ENCODE measurements at places on chromosomes 13 and 19.

DNA sequence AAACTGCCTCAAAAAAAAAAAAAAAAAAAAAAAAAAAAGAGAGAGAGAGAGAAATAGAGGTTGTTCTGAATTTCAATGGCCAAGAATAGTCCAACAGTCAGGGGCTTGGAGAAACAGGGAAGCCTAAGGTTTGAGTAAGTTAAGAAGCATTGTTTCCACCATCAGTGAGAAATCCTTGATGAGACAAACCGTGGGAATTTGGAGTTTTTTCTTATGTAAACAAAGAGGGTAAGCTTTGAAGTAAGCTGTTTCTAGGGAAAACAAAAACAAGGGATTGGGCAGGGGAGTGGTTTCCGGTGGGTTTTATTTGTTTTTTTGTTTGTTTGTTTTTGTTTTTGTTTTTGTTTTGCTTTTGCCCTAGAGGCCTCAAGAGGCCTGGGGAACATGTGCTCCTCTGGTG lies 11.2 kb upstream of the ERVV-1 start:
- no peak for DNase-seq

GRCh38 chr19:5336195-5336965 lies 4.2 kb downstream of the PTPRS start:
- no peak for DNase-seq

DNA sequence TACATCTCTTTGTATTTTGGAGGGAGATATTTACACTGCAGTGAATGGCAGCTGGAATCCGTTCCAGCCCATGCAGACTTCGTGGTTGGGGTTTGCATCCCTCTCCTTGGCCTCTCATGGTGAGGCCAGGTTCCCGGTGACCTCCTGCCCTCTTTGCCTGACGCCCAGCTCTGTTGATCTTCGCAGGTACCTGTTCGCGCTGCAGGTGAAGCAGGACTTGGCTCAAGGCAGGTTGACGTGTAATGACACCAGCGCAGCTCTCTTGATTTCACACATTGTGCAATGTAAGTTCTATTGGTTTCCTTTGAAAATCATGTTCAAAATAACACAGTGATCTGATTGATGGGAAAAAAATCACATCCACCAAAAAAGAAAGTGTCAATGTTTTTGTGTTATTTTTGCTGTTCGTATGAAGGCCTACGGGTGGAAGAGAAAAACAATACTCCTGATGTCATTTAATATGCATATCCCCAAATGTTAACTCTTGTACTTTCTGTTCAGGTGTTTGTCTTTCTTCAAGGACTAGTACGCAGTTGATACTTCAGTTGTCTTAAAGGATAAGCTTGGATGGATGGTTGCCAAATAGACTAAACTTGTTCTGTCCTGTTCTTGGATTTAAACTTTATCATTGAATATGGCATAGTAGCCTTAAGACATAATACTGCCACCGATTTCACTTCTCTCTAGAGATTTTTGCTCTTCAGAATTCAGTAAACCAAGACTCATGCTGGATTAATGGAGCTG lies 199.1 kb downstream of the STK24 start:
- DNase-seq = no peak

DNA sequence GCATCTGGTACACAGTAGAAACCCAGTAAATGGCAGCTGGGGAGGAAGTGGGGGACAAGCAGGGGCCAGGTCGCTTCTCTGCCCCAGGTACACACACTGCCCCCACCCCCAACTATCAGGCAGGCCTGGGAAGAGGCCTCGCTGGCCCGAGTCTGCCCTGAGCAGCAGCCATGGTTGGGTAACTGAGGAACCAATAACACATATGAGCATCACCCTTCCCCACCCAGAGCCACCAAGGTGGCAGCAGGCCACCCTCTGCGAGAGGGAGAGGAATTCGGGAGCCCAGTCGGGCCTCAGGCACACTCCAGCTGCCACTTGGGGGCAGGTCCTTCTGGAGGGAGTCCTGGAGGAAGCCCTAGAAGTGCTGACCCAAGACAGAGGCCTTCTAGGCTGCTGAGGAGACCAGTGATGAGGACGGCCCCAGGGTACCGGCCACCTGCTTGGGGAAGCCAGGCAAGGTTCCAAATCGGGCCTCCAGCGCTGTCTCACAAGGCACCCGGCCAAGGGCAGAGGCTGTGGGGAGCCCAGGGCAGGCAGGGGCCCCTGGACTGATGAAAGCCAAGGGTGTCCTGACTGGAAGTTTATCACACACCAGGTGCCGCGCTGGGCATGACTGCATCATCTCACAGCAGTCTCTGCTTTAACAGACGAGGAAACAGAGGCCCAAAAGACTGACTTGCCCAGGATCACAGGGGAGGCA lies 14.0 kb upstream of the KPTN start:
- DNase-seq = no peak

GRCh38 chr19:40590464-40591265 lies 10.5 kb upstream of the LTBP4 start:
- DNase-seq = no peak

DNA sequence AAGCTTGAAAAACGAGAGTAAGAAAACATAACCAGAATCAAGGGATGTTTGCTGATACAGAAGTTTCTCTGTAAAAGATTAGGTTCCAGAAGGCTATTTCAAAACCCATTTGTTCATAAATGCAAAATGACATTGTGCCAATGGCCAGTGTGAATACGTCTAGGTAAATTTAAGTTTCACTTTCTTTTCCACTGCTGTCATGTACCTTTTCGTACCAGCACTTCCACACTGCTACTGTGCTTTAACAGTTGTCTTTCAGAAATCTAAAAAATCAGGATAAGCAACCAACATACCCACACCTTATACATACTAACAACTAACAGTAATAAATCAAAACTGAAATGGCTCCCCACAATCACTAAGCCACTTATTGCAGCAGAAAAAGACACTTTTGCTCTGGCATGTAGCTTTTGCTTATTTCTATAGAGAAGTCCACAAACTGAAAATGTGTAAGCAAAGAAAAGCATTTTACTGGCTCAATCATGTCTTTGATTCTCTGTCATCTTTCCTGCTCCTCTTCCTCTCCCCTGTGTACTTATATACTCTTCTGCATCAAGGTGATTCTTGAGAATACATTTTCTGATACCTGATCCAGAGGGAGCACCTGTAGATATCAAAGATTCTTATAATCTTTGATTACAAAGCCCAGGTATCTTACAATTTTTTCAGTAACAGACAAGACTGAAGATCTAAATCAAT lies 34.3 kb downstream of the ELF1 start:
- DNase-seq = no peak

DNA sequence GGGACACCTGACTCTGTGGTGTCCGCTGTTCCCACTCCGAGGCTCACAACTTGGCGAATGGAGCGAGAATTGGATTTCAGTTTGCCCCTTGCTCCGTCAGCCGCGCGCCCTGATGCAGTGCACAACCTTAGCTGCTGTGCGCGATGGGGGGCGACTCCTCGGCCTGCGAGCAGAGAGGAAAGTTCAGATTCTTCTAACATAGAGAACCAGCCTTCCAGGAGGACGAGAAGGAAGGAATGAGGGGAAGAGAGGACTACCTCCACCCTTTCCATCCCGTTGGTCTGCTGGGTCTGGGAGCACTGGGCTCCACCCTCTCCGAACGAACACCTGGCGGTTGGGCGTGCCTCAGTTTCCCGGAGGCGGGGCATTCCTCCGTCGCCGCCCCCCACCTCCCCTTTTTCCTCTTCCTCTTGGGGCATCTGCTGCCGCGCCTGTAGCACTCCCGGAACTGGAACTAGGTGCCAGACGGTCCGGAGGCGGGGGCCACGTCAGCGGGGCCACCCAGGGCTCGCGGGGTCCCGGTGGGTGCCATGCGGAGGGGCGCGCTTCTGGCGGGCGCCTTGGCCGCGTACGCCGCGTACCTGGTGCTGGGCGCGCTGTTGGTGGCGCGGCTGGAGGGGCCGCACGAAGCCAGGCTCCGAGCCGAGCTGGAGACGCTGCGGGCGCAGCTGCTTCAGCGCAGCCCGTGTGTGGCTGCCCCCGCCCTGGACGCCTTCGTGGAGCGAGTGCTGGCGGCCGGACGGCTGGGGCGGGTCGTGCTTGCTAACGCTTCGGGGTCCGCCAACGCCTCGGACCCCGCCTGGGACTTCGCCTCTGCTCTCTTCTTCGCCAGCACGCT lies at the start of gene KCNK6:
Gene KCNK6, plus strand, starts transcription at position 425 of the 838 bp plus-strand sequence. Its CDS starts 106 bp downstream, at position 531.
- no peak for DNase-seq

DNA sequence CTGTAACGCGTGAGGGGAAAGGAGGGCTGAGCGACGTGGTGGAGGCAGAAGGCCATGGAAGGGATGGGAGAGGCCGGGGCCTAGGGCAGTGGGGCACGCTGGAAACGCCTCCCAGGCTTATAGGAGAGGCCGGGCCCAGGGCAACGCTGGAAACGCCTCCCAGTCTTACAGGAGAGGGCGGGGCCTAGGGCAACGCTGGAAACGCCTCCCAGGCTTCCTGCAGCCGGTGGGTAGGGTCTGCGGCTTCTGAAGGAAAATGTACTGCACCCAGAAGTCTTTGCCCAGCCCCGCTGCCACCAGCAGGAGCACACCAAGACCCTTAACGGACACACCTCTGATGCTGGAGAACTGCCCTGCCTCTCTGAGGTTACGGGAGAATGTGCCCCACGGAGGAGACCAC lies 9.1 kb downstream of the CACTIN start:
- no peak for DNase-seq

- DNase-seq = no peak
These were observed 615 bp upstream of the PSMC4 start for GRCh38 chr19:39970425-39970674.

- no peak for DNase-seq
These were observed 9.6 kb downstream of the MYO1F start for GRCh38 chr19:8567522-8568172.

- DNase-seq = no peak
These were observed 55.0 kb downstream of the LATS2 start for GRCh38 chr13:21006141-21007005.

DNA sequence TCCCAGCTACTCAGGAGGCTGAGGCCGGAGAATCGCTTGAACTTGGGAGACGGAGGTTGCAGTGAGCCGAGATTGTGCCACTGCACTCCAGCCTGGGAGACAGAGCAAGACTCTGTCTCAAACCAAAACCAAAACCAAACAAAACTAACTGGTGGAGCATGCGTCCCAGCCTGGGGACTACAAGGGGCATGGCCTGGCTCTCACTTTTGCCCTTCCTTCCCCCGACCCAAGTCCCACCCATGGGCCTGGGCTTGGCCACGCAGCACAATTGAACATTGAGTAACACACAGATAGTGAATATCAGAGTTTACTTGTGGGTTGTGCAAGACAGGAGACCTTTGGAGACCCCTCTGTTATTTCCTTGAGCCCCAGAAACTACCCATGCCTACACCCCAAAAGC lies 13.2 kb downstream of the TMEM221 start:
- DNase-seq = no peak

DNA sequence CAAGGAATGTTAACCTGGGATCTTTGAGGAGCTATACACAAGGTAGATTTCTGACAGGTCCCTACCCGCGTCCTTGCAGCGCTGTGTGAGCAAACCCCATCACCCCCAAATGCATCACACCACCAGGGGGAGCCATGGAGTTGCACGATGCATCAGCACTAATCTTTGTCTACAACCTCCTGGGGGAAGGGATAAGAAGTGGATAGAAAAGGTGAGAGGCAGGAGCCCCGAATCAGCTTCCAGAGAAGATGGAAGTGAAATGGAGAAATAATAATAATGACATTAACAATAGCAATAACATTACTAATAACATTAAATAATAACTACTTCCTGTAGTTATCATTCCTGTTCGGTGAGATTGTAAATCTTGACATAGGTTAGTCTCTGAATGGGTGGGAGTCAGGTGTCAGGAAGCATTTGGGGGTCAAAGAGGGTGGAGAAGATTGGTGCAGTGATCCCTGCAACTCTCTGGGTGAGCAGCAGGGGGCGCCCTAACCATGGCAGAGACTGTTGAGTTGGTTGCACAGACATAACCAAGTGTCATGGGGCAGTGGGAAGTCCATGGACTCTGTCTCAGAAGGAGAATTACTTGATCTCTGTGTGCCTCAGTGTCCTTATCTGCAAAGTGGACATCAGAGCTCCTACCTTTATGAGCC lies 16.5 kb downstream of the SIGLEC7 start:
- peak; percentile 56 for DNase-seq

DNA sequence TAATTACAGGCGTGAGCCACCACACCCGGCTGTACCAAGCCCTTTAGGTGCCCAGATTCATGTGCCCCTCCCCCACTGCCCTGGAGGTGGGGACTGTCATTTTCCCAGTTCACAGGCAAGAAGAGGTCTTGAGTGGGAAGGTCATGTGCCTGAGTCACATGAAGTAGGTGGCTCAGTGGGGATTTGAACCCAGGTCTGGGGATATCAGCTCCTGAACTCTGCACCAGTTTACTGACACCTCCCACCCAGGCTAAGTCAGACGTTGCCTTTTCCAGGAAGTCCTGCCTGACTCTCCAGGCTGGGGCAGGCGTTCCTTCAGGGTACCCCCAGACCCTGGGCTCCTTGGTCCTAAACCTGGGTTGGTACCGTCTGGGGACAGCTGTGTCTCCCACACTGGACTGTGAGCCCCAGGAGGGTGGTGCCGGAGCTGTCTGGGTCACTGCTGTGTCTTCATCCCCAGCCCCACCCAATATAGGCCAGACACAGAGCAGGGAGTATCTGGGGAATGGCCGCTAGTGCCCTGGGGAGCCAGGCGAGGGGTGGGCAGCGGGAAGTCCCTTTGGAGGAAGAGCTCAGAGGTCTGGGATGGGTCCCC lies 8.6 kb downstream of the VASP start:
- no peak for DNase-seq

DNA sequence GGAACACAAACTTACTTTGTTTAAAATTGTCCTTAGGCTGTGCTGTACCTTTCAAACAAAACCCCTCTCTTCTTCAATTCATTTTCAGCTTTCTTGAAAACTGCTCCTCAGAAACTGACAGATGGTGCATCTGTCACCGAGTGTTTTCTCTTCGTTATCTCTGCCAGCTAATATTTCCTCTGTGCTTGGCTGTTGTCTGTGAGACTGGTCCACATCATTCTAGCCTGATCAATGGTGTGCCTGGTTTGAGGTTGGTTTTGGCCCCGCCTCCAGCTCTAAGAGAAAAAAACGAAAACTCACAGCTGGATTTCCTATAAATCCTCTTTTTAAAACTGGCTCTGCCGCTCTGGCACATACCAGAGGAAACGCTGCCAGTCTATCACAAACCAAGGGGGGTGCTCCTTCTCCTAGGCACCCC lies 79.7 kb downstream of the STARD13 start:
- DNase-seq = no peak

DNA sequence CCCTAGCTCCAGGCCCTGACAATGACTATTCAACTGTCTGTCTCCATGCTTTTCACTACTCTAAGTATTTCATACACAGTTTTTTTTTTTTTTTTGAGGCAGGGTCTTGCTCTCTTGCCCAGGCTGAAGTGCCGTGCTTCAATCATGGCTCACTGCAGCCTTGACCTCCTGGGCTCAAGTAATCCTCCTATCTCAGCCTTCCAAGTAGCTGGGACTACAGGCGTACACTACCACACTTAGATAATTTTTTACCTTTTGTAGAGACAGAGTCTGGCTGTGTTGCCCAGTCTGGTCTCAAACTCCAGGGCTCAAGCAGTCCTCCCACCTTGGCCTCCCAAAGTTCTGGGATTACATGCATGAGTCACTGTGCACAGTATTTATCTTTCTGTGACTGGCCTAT lies 815.4 kb downstream of the DACH1 start:
- DNase-seq = no peak

GRCh38 chr13:98240135-98240534 lies 63.1 kb upstream of the RNF113B start:
- DNase-seq = no peak

Data from activated CD4-positive, CD25-positive, alpha-beta regulatory T cell treated with anti-CD3 and anti-CD28 coated beads, Interleukin-2, amount 50 U/mL, for 16 hours (primary cell).